ENCODE measurements at places on chromosomes 7 and 10. TPM values are rescaled to one million over a fixed set of nuclear protein-coding genes. Genes with fewer than 3 reads are reported as not detected.

DNA sequence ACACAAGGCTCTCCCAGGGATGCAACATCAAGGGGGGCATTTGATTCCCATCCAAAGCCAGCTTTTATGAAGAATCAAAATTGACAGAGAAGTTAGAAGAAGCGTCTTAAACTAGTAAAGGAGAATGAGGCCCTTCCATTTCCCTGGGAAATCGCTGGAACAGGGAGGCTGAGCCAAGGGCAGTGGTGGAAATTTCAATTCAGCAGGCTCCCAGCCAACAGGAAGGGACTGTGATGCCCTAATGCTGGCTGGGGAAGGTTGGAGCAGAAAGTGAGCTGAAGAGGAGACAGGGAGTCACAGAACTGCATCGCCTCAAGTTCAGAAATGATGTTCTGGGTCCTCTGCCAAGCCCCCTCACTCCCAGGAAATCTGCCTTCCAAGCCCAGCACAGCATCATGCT is 517.3 kb downstream of the GRID1 start:
- no peak overlapping the region for H3K4me3 ChIP-seq
- no peaks in the 10 kb centered on the region for H3K4me1 ChIP-seq
- H3K27ac ChIP-seq, result no peak overlapping the region
- no peaks in the 10 kb centered on the region for H3K27me3 ChIP-seq

DNA sequence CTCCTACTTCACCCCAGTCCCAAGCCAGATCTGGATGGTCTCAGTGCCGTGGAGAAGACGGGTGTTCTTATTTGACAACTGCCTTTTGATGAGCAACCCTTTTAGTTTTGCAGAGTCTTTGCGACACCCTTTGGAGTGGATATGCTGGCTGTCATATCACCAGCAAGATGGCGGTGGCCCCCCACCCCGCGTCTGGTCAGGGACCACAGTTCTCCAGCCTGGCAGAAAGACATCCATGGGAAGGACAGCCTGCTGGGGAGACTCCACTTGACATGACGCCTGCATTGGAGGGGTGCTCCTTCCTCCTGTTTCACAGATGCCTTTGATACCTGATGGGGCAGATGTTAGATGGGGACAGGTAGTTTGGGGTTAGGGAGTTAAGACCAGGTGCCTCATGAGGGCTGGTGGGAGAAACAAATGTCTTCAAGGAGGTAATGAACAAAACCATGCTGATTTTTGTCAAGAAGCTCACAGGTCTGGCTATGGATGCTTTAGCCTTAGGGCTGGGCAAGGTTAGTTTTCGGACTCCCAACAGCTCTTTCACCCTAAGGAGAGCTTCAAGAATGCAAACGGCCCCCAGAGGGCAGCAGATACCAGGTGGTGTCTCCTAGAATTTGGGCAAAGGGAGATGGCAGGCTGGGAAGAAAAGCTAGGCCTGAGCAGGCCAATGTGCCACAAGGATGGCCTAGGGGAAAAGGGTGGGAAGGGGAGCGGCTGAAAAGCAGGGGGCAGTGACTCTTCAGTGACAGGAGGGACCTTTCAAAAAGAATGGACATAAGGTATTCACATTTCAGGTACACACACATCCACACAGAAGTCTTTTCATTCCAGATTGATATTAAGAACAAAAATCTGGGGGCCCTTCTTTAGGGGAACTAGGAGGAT is 95.2 kb downstream of the CLEC2L start:
- H3K27me3 ChIP-seq, result no peaks in the 10 kb centered on the region
- no peak overlapping the region for H3K4me3 ChIP-seq
- peak; percentile 41 for DNase-seq
- 0 out of 2 replicates have a peak overlapping the region, but pooled peaks have one; percentile 6 for H3K27ac ChIP-seq
- peaks cover 75% of the 10 kb centered on the region for H3K36me3 ChIP-seq
- H3K4me1 ChIP-seq, result peaks cover 6% of the 10 kb centered on the region

GRCh38 chr7:155506854-155507337 is 39.5 kb downstream of the CNPY1 start:
- H3K36me3 ChIP-seq, result no peaks in the 10 kb centered on the region
- no peak overlapping the region for H3K27ac ChIP-seq
- H3K27me3 ChIP-seq, result peaks cover 42% of the 10 kb centered on the region
- no peak overlapping the region for H3K4me3 ChIP-seq

DNA sequence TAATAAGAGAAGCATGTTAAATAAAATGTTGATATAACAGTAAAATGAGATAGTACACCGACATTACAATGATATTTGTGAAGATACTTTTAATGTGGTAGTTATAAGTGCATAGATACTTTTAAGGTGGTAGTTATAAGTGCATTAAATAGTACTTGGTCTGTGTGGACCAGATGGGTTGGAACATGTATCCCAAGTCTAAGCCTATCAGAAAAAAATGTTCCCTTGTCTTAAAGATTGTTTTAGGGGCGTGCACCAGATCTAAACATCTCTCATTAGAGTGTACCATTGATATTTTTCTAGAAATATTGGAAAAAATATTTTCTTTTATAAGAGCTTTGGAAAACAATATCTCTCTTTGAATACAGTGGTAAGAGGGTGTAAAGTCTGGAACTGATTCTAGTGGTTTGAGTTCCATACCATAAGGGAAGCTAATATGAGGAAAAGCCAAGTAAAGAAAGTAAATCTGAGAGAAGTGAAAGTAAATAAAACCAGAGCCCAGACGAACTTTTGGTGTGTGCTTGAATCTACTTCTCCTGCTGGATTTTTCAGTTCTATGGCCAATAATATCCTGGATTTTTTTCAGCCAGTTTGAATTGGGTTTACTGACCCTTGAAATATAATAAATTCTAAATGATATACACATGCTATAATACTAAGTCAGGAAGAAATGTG is 175.3 kb downstream of the MBL2 start:
- H3K27me3 ChIP-seq, result no peaks in the 10 kb centered on the region
- H3K27ac ChIP-seq, result peak overlapping the region; percentile 40
- DNase-seq, result no peak

DNA sequence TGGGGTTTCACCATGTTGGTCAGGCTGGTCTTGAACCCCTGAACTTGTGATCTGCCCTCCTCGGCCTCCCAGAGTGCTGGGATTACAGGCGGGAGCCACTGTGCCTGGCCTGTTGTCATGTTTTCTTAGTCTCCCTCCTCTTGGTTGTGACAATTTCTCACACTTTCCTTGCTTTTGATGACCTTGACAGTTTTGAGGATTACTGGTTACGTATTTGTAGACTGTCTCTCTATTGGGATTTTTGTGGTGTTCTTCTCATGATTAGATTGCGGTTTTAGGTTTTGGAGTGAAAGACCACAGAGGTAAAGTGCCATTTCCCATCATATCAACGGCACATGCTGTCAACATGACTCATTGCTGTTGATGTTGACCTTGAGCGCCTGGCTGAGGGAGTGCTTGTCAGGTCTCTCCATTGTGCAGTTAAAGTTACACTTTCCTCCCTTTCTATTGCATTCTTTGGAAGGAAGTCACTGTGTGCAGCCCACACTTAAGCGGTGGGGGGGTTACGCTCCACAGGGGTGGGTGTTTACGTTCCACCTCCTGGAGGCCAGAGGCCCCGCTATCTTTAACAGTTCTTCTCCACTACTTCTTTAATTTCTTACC is 10.8 kb downstream of the NEURL1 start:
- peak; percentile 94 for DNase-seq
- H3K27me3 ChIP-seq, result peaks cover 73% of the 10 kb centered on the region
- no peak overlapping the region for H3K4me3 ChIP-seq
- H3K27ac ChIP-seq, result no peak overlapping the region

Gene LMBR1
- polyA plus RNA-seq, result 11.9 TPM

Gene AHCYL2
- polyA plus RNA-seq, result 7.6 TPM

Gene PIK3AP1
- 0.14 TPM for polyA plus RNA-seq

DNA sequence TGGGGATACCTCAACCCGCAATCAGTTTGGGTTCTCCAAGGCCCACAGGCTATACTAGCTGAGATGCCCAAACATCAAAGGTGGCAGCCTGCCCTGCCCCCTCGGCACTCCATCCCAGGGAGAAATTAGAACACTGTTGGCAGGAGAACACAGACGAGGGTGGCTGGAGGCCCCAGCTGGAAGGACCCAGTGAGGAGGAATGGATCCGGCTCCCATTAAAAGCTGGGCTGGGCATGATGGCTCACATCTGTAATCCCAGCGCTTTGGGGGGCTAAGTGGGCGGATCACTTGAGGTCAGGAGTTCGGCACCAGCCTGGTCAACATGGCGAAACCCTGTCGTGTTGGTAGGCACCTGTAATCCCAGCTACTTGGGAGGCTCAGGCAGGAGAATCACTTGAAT is 199.9 kb upstream of the GNAI1 start:
- no peaks in the 10 kb centered on the region for H3K27me3 ChIP-seq
- no peak for DNase-seq
- H3K36me3 ChIP-seq, result no peaks in the 10 kb centered on the region
- no peak overlapping the region for H3K4me3 ChIP-seq
- peaks cover 3% of the 10 kb centered on the region for H3K4me1 ChIP-seq
- H3K27ac ChIP-seq, result no peak overlapping the region

DNA sequence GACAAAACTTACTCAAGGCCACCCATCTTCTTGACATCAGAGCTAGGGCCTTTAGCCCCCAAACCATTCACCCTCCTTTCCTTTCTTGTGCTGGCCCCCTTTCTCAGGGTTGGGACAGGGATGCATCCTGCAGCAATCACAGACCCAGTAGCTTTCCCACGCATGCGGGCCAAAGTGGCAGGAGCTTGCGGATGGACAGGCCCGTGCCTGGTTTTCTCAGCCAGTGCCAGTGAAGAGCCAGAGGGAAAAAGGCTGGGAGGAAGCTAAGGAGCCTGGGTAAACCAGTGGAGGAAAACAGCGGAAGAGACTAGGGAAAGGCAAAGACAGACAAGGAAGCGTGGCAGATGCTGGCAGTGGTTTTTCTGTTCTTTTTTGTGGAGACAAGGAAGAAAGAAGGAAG is 5.1 kb upstream of the BLNK start:
- no peak for DNase-seq
- H3K4me3 ChIP-seq, result no peak overlapping the region
- H3K27me3 ChIP-seq, result no peaks in the 10 kb centered on the region
- H3K27ac ChIP-seq, result no peak overlapping the region
- H3K4me1 ChIP-seq, result no peaks in the 10 kb centered on the region

DNA sequence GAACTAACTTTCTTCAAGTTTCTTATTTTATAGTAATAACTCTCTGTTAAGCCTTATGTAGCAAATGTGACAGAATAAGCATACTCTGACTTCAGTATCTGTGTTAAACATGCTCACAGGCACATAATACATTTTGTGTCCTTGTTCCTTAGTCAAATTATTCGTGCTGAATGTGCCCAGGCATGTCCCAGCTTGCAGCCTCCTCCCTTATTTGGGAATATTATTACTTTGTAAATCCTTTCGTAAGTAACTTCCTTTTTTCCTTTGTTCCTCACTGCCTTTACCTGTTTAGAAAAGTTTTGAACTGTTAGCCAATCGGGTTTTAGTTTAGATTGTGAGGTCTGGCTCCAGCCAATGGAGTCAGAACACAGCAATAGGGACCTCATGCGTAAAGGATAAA is 46.9 kb downstream of the GALNT11 start:
- H3K27ac ChIP-seq, result no peak overlapping the region
- H3K36me3 ChIP-seq, result no peaks in the 10 kb centered on the region
- H3K27me3 ChIP-seq, result no peaks in the 10 kb centered on the region
- no peak overlapping the region for H3K4me3 ChIP-seq

Gene STARD3NL
- 51.6 TPM for polyA plus RNA-seq

Gene NODAL
- polyA plus RNA-seq, result not detected

Gene SPDYE9
- polyA plus RNA-seq, result not detected

DNA sequence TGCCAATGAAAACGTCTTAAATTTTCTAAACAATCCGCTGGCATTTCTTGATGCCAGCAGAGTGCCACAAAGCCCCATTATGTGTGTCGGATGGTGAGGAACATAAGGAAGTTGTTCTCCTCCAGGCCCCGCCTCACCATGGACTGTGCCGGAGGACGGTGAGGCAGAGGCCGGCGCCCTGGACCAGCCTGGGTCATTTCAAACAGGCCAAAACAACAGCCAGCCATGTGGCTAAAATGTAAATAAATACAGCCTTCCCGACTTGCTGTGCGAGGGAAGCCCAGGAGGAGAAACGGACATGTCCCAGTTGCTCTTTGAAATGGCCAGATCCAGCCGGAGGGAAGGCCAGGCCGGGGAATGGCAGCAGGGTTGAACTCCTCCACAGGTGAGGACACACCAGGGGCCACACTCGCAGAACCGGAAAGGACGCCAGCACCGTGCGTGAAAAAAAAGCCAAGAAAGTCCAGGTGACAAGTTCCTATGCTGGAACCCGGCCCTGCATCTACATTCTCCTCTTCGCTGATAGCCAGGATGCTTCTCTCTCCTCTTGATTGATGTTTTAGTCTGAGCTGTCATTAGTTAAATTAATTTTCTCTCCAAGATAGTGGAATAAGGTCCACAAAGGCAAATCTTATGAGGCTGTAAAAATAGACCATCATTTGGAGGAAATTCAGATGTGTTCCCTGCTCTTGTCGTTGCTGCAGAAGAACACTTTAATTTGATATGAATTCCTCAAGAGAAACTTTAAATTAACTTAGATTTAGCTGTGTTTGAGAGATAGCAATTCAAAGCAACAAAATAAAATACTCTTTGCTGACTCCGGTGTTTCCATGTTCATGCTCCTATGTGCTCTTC is 64.6 kb downstream of the EBF3 start:
- H3K4me3 ChIP-seq, result no peak overlapping the region
- H3K27me3 ChIP-seq, result no peaks in the 10 kb centered on the region
- no peak for DNase-seq

Gene ZNF488
- polyA plus RNA-seq, result 0.14 TPM

GRCh38 chr10:122740640-122741039 is 41.0 kb upstream of the C10orf120 start:
- H3K4me3 ChIP-seq, result no peak overlapping the region
- no peaks in the 10 kb centered on the region for H3K36me3 ChIP-seq
- no peak for DNase-seq
- H3K27ac ChIP-seq, result no peak overlapping the region

Gene SEMA3A
- polyA plus RNA-seq, result 31.2 TPM

Gene TBC1D12
- polyA plus RNA-seq, result 1.8 TPM

- H3K4me3 ChIP-seq, result no peak overlapping the region
- no peaks in the 10 kb centered on the region for H3K36me3 ChIP-seq
- DNase-seq, result no peak
- H3K4me1 ChIP-seq, result no peaks in the 10 kb centered on the region
- H3K27me3 ChIP-seq, result no peaks in the 10 kb centered on the region
These were observed 649.0 kb upstream of the PCDH15 start for GRCh38 chr10:55449981-55450380.

Gene RBP3
- not detected for polyA plus RNA-seq

DNA sequence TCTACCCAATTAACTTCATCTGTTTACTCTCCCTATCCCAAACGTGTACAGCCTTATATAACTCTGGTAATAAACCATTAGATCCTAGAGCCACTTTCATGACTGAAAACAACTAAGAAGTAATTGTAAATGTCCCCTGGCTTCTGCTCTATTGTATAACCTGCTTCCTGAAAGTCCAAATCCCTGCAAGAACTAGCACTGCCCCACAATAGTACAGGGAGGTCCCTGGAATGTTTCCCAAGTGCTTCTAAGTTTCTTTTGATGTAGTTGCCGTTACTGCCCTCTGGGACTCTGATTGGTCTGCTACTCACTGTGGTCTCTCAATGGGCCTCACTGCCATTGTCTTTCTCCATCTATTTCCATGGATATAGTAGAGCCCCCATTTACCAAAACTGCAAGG is 764.0 kb upstream of the GHITM start:
- no peak overlapping the region for H3K4me3 ChIP-seq
- H3K27me3 ChIP-seq, result no peaks in the 10 kb centered on the region
- H3K4me1 ChIP-seq, result no peaks in the 10 kb centered on the region

GRCh38 chr7:159012353-159013069 is 132.2 kb downstream of the VIPR2 start:
- peak overlapping the region; percentile 84 for H3K27ac ChIP-seq
- H3K4me3 ChIP-seq, result no peak overlapping the region
- H3K4me1 ChIP-seq, result peaks cover 7% of the 10 kb centered on the region
- no peak for DNase-seq
- H3K36me3 ChIP-seq, result no peaks in the 10 kb centered on the region

GRCh38 chr7:111324228-111324627 is 233.3 kb downstream of the LRRN3 start:
- H3K27me3 ChIP-seq, result no peaks in the 10 kb centered on the region
- no peak overlapping the region for H3K4me3 ChIP-seq
- no peaks in the 10 kb centered on the region for H3K4me1 ChIP-seq
- DNase-seq, result no peak

Measured in IMR-90 (cell line).